Stromal cell of bone marrow (primary cell): ENCODE measurements at places on chromosomes 7 and 10.

GRCh38 chr7:74115326-74115725, 31.7 kb downstream of the LIMK1 start:
- no peak for DNase-seq

GRCh38 chr10:100129424-100129823, 47.8 kb upstream of the CPN1 start:
- no peak for DNase-seq

- no peak for DNase-seq
Measured at GRCh38 chr10:89692416-89692815, 9.0 kb upstream of the KIF20B start.

DNA sequence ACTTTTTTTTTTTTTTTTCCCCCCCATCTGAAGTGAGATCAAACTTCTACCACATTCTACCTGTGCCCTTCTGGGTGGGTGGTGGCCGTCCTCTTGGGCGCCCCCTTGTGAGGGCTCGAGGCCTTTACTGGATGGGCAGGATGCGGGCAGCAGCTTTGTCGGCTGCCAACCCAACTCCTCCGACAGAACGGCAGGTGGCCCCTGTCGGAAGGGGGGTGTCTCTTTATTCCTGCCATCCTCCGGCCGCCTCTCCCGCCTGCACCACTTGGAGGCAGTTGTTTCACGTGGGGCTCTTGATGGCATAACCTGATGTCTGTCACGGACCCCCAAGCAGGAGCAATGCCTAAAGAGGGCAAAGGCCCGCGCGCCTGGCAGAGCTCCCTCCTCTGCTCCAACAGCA, 31.0 kb downstream of the AMZ1 start:
- no peak for DNase-seq

GRCh38 chr7:151629713-151630272, 110.1 kb upstream of the RHEB start:
- DNase-seq = no peak

- DNase-seq = no peak
Measured at GRCh38 chr10:104342941-104343411, 4.7 kb upstream of the ITPRIP start.

DNA sequence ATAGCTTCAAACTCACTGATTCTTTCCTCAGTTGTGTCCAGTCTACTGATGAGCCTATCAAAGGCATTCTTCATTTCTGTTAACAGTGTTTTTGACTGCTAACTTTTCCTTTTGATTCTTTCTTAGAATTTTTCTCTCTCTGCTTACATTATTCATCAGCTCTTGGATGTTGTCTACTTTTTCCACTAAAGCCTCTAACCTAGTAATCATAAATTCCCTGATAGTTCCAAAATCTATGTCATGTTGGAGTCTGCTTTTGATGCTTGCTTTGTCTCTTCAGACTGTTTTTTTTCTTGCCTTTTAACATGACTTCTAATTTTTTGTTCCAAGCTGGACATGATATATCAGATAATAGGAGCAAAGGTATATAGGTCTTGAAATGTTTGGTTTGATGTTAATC, 78.0 kb downstream of the ADAM22 start:
- DNase-seq = no peak

DNA sequence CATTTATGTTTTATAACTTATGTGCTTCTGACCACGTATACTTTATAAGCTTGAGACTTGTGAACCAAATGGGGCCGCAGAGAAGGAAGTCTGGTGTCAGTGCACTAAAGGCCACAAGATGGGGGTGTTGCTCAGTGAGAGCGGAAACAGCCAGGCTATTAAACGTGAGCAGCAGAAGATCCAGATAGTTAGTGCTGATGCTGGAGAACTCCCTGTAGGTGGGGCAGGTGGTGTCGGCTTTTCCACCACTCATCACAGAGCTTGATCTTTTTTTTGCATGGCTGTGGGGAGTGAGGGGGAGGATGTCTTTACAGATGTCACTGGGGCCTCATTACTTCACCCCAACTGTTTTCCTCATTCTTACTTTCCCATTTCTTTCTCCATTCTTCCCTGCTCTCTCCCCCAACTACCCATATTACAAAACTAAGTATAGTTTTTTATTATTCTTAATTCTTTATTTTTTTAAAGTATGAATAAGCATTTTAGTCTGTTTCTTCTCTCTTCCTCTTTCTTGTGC, 34.7 kb downstream of the ACADSB start:
- peak; percentile 29 for DNase-seq

DNA sequence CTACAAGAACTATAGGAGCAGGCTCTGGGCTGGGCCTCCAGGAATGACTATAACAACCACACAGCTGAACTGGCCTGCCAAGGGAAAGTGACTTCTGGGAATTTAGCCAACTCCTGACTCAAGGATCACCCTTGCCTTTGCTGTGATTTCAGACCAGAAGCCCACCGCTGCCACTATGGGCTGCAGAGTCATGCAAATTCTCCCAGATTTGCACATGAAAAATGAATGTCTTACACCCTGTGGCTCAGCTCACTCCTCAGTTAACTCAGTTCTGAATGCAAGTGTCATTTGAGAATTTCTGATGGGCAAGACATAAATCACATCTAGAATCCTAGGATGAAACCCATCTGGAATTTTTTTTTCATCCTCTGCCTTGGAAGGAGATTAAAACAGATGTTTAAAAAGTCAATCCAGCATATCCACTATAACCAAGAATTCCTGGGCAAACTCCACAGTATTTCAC, 186.5 kb upstream of the BET1 start:
- peak; percentile 91 for DNase-seq

- DNase-seq = no peak
Measured at GRCh38 chr10:50798297-50798696, 58.6 kb downstream of the ASAH2B start.

DNA sequence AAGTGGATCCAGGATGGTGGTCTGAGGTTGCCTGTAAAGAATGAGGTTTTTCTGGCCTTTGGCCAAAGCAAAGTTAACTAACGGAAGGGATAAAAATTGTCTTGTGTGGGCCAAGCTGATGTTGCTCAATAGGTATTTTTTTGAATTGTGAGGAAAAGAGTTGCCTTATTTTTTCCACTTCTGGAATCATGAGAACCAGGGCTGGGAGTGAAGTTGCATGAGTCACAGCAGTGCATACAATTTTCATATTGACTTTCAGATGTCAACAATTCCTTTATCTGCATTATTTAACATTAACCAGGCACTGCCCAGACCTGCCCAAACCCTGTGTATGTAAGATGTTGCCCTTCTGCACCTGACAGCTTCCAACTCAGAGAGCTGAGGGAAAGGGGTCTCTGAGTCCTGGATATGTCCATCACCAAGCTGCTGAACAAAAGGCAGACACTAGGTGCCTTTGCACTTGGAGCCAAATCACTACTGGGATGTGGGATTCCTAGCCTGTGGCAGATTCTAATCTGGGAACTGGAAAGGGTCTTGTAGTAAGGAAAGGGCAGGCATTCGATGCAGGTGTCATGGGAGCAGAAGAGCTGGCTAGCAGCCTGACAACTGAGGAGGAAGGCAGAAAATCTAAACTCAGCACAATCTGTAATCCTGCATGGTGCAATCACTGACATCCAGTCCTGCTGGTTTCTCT, 52.3 kb upstream of the SLC35B4 start:
- peak; percentile 88 for DNase-seq

DNA sequence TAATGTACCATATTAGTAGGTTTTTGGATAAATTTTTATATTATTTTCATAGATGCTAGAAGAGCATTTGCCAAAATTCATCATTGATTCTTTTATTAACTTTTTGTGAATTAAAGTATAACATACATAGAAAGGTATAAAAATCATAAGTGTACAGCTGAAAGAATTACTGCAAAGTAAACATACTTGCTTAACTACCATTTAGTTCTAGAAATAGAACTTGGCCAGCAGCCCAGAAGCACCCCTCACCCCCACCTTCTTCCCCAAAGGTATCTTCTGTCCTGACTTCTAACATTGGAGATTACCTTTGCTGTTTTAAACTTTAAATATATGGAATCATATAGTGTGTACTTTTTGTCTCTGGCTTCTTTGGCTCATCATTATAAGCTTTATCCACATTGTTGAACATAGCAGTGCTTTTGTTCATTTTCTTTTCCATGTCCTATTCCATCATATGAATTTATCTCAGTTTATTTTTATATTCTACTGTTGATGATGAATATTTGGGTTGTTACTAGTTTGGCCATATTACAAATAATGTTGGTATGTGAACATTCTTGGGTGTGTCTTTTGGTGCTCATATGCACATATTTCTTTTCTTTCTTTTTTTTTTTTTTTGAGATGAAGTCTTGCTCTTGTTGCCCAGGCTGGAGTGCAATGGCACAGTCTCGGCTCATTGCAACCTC, 142.8 kb downstream of the ADK start:
- no peak for DNase-seq

DNA sequence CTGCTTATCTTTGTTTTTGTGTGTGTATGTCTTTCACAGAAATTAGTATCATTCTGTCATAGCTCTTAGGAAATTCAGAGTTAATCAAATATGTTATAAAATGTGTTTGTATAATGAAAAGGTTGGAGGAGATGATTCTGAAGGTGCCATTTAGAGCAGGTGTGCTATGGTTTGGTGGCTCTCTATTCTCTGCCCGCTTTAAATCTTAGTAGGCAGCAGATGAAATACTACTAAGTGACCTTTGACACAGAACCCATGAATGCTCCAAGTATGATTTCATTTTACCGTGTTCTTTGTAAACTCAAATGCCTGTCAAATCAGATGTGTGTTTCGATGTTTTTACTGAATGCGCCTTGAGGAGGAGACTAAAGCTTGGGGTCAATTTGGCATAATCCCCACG, 24.5 kb downstream of the ZEB1 start:
- no peak for DNase-seq

DNA sequence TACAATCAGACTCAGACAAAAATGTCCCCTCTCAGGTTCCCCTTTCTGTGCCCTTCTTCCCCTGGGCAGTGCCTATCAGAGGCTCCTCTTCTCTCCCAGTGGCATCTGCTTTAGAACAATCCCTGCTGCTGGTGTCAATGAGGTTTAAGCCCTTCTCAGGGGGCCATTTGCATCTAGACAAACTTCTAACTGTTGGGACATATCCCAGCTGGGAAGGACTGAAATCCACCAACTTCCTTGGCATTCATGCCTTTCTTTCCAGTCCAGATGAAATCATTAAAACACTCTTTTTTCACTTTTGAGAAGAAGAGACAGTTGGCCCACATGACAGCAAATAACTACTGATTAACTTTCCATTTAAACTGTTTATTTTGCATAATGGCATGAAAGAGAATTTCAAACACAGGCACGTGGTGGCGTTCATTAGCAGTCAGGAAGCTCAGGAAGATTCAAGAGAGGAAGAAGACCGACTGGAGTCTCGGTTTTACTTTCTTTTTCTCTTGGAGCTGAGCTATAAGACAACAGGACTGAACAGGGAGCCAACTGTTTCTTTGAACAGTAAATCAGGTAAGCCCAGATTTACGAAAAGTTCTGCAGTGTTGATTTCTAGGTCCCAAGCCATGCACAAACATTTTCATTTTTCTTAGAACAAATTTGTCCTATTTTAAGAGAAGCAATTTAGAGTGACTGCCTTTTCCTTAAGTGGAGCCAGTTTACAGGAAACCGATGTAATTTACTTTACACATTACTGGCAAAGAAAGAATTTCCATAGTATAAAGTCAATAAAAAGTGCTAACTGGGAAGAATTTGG, at the start of gene GIMAP2:
Gene GIMAP2 (plus strand): TSS at position 488 of the 811 bp plus-strand sequence. CDS start 1,354 bp downstream, outside the sequence.
- peak; percentile 8 for DNase-seq

GRCh38 chr7:68571286-68571685, 1027.0 kb upstream of the AUTS2 start:
- DNase-seq = no peak

DNA sequence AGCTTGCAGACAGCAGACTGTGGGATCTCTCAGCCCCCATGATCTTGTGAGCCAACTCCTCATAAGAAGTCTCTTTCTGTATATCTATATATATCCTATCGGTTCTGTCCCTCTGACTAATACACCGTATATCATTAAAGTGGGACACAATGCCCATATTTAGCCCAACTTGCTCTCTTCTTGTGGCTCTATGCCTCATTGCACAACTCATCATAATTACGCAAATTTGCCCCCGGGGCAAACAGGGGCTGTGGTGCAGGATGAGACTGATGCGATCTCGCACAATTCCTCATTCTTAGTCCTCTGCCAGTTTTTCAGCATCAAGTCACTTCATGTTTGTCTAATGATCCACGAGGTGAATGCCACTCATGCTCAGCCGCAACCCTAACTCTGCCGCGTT, 183.2 kb downstream of the PRPF18 start:
- DNase-seq = no peak
